Stimulated activated CD8-positive, alpha-beta memory T cell treated with anti-CD3 and anti-CD28 coated beads, Interleukin-7, amount 100 ng/mL, for 24 hours (primary cell): ENCODE measurements at places on chromosomes 5 and 9.

DNA sequence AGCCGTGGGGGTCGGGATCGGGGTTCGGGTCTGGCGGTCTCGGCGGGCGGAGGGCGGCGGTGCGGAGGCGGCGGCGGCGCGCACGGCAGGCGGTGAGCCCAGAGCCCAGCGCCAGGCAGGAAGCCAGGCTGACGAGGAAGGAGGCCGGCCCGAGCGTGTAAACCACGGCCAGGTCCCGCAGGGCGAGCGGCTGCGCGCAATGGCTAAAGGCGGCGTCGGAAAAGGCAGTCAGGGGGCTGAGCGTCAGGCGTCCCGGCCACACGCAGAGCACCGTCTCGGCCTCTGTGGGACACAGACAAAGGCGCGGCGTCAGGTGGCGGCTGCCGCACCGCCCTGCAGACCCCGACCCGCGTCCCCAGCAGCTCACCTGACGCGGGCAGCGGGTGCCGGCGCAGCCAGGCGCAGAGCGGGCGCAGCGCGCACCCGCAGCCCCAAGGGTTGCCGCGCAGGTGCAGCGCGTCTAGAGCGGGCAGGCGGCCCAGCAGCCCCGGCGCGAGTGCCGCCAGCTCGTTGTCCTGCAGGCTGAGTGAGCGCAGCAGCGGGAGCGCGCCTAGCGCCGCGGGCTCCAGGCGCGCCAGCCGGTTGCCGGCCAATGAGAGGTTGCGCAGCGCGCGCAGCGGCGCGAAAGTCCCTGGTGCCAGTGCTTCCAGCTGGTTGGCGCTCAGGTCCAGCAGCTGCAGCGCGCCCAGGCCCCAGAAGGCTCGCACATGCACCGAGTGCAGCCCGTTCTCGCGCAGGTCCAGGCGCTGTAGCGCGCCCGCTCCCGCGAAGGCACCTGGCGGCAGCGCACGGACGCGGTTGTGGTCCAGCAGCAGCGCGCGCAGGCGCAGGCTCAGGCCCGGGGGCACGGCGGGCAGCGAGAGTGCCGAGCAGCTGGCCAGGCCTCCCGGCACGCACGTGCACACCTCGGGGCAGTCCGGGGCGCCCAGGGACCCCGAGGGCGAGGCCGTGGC, 671 bp downstream of the LRRC26 start:
- DNase-seq = no peak

DNA sequence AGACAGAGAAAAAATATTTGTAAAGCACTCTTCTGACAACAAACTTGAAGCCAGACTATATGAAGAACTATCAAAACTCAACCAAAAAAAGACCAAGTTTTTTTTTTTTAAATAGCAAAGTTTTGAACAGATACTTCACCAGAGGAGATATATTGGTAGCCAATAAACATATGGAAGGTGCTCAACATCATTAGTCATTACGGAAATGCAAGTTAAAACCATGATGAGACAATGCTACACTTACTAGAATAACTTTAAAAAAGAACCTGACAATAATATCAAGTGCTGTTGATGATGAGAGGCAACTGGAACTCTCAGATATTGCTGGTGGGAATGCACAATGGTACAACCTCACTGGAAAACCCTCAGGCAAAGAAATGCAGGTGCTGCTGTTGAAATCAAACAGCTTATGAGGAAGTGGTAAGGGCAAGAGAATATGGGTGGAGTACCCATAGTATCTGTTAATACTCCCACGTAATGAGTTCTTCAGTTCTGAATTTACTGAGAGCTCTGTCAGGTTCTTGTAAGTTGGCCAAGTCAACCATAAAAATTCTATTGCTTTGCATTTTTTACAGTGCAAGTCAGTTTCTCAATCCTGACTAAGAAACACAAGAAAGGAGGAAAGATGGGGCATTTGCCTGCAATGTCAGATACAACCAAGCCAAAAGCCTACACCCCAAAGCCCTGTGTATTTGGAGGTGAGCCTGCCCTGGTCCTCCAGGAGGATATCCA, 87.3 kb upstream of the GNAQ start:
- no peak for DNase-seq

GRCh38 chr5:150078802-150079689, 7.3 kb downstream of the CSF1R start:
- no peak for DNase-seq

GRCh38 chr5:60843386-60843935, 608 bp downstream of the ELOVL7 start:
- no peak for DNase-seq

DNA sequence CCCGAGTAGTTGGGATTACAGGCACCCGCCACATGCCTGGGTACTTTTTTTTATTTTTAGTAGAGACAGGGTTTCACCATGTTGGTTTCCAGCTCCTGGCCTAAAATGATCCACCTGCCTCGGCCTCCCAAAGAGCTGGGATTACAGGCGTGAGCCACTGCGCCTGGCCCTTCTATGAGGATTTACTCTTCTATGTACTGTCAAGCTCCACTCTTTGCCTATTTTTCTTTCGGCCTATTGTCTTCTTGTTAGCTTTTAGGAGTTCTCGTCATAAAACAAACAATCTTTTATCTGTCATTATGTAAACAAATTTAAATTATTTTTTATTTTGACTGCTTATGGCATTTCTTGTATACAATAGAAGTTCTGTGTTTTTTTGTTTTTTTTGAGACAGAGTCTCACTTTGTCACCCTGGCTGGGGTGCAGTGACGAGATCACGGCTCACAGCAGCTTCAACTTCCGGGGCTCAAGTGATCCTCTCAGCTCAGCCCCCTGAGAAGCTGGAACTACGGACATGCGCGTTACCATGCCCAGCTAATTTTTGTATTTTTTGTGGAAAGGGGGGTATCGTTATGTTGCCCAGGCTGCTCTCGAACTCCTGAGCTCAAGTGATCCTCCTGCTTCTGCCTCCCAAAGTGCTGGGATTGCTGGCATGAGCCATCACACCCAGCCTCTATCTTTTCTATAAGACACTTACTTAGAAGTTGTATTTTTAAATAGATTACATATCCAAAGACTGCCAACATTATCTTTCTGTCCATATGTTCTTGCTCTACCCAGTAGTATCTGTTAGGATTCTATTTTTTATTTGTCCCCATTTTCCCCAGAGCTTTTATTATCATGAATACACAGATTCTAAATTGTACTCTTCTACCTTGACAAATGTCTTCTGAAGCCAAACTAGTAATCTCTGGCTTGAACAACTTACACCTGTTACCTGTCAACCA, 29.2 kb downstream of the CSNK1A1 start:
- no peak for DNase-seq

- DNase-seq = no peak
Measured at GRCh38 chr9:85536514-85536913, 205.2 kb downstream of the AGTPBP1 start.

- no peak for DNase-seq
Measured at GRCh38 chr5:102733534-102733933, 21.6 kb upstream of the PAM start.

GRCh38 chr9:110049699-110050450, 158.1 kb downstream of the C9orf152 start:
- no peak for DNase-seq

DNA sequence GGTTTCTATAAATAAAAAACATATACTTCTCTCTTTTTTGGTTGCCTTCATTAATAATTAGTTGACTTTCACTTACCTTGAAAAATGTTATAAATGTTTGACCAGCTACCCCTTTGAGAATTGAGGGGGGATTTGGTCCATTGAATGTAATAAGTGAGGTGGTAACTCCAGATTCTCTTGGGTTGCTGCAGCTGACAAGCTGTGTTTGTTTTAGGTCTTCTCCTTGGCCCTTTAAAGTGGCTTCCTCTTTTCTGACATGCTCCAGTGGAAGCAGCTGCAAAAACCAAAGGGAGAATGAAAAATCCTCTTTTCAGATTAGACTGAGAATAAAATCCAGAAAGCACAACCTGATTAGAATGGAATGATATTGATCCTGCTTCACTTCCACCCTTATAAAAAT, 410.5 kb downstream of the TMEM38B start:
- no peak for DNase-seq

DNA sequence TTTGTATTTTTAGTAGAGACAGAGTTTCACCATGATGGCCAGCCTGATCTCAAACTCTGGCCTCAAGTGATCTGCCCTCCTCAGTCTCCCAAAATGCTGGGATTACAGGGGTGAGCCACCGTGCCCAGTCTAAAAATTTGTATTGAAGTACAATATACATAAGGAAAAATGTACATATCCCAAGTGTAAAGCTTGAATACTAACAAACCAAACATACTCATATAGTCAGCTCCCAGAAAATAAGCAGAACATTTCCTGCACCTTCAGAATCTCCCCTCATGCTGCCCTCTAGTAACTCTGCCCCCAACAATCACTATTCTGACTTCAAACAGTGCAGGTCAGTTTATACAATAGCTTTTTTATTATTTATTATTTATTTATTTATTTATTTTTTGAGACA, 1.6 kb upstream of the NOL6 start:
- no peak for DNase-seq

GRCh38 chr5:121408778-121409177, 442.9 kb upstream of the FTMT start:
- DNase-seq = no peak

- DNase-seq = no peak
Measured at GRCh38 chr9:22683700-22684075, 237.1 kb downstream of the DMRTA1 start.

GRCh38 chr5:31232273-31232888, 38.9 kb downstream of the CDH6 start:
- no peak for DNase-seq

GRCh38 chr5:173201636-173202265, 33.3 kb downstream of the NKX2-5 start:
- DNase-seq = no peak

DNA sequence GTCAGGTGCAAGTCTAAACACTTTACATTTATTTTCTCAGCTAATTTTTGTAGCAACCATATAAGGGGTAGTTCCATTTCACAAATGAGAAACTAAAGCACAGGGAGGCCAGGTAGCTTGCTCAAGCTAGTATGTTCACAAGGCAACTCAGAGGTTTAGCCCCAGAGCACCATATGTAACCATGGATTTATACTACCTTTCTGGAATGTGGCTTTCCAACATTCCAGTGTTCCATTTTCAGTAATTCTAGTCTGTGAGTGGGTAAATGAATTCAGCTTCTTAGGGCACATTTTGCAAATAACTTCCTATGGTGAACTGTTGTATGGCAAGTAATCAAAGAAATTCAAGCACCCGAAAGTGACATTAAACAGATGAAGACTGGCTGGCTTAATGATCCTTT, 25.0 kb upstream of the CAST start:
- DNase-seq = no peak

GRCh38 chr9:123338710-123339665, 17.0 kb upstream of the CRB2 start:
- DNase-seq = peak; percentile 49

- DNase-seq = no peak
Measured at GRCh38 chr9:27125030-27125429, 16.0 kb downstream of the TEK start.

DNA sequence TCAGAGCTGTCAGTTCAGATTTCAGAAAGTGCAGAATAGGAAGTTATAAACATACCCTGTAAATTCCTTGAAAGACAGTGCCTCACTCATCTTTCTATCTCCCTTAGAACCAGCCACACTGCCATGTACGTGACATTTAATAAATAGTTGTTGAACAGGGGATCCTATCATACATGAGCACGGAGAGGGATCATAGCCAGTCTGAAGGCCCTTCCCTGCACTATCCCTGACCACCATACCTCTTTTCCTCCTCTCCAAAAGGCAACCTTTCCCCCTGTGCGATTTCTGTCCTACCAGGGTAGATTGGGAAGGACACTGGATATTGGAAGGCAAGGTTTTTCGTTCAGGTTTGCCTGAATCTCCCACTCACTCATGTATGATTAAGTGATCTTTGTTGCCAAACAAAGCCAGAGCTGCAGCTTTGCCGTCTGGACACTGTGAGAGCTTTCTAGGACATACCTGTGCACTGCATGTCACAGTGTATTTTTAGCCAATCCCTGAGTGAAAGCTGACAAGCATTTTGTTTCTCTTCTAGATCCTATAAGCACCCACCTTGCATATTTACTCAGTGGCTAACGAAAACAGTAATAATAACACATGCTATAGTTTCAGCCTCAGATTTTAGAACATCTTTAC, 986.5 kb upstream of the WWC1 start:
- no peak for DNase-seq

DNA sequence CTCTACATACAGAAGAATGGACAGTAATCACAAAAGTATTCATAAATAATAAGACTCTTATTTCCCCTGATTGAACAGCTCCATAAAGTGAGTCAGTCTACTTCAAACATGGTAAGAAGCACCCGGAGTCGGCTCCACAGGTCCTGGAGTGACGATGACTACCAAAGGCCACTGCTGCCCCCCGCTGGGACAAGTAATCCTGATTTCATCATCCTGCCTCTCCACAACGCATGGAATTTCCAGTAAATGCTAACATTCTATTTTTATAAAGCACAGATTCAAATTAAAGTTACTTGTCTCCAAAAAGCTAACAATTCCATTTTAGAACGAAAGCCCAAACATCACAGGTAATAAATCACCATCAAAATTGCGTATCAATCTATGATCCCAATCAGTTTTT, 16.2 kb downstream of the ATPSCKMT start:
- no peak for DNase-seq

DNA sequence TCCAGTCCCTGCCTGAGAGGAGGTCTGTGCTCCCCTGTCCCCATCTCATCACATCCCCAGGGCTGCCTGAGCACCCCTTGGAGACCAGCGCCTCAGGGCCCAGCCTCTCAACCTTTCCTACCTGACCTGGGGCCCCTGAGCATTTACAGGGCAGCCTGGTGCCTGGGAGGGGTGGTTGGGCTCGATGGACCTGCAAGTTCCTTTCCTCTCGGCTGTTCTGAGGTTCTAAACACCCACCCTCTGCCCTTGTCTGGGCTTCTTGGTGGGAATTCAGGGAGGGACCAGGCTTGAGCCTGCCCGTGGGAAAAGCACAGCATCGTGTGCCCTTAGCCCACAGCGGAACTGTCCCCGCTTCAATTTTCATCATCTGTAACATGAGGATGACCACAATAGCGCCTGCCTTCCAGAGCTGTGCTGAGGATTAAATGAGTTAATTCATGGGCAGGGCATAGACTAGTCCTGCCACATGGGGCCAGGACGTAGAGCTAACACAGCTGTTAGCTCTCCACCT, 91.0 kb upstream of the SH3PXD2B start:
- DNase-seq = no peak

DNA sequence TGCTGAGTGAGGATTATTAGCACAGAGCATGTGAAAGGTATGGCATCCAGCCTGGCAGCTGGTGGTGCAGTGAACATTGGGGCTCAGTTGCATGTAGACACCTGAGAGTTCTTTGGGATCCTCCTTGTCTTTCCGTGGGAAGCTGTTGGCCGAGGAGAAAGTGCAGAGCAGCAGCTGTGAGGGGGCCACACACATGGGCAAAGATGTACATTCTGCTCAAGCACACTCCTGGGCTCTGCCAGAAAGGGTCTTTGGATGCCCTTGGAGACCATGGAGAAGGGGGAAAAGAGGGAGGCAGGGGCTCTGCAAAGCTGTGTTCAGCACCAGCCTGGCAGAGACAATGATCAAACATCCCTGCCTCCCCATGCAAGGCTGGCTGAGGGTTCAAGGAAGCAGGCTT, 138.7 kb upstream of the PITX1 start:
- DNase-seq = no peak

DNA sequence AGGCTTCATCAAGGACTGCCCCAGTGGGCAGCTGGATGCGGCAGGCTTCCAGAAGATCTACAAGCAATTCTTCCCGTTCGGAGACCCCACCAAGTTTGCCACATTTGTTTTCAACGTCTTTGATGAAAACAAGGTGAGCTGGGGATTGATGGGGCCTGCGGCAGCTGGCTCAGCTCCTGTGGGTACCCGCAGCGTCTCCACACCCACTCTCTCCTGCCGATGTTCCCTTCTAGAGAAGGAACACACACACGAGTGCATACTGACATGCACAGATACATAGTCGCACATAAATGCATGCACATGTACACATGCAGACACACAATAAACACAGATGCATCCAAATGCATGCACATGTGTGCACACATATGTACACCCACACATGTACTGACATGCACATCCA, 45.6 kb downstream of the NCS1 start:
- no peak for DNase-seq
